ENCODE measurements at places on chromosomes 3 and 15.

GRCh38 chr3:143120716-143121240 lies 1.2 kb downstream of the CHST2 start:
- DNase-seq = peak; percentile 77

- no peak for DNase-seq
These were observed 141.8 kb downstream of the IL20RB start for GRCh38 chr3:137099364-137100219.

- no peak for DNase-seq
These were observed 36.9 kb downstream of the PCSK6 start for GRCh38 chr15:101452572-101452971.

DNA sequence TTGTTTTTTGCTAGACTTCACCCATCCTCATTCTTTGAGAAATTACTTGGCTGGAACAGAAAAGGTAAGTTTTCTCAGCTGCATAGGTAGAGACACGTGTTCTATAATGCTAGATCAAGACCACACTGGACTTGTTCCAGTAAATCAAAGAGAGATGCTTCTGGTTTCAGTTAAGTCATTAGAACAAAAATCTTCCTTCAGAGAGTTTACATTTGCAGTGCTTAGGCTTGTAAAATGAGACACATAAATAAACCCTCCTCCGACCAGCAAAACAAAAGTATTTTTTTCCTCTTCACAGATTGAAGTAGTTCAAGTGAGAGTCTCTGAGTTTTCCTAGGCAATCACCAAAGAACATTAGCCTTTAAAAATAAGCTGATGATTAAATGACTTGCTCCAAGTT lies 87.3 kb upstream of the PROK2 start:
- no peak for DNase-seq

GRCh38 chr15:25884370-25884769 lies 21.2 kb upstream of the ATP10A start:
- peak; percentile 36 for DNase-seq
